Right lung (tissue), 10 donors: ENCODE measurements at places on chromosomes 1 and 21. TPM values are rescaled to one million over a fixed set of nuclear protein-coding genes. Genes with fewer than 3 reads are reported as not detected.

The PLCH2 gene
- polyA plus RNA-seq, result 2.7 TPM

The PDC gene
- 0.45 TPM for polyA plus RNA-seq

DNA sequence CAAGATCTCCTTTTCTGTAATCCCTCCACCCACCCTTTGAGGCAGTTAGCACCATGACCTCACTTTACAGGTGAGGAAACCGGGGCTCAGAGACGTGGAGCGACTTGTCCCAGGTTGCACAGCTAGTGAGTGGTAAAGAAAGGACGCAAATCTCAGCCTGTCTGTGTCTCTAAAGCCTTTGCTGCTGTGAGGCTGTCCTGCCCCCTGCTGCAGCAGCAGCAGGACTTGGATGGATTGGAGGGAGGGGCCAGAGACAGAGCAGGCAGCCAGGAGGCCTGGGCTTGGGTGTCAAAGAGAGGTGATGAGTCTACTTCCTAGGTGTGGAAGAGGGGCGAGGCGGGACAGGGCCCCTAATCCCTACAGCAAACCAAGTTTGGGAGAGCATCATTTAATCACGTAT is 69.6 kb downstream of the PTPRU start:
- no peak for DNase-seq

GRCh38 chr1:228155596-228156514 is 6.1 kb downstream of the GJC2 start:
- no peak for DNase-seq

DNA sequence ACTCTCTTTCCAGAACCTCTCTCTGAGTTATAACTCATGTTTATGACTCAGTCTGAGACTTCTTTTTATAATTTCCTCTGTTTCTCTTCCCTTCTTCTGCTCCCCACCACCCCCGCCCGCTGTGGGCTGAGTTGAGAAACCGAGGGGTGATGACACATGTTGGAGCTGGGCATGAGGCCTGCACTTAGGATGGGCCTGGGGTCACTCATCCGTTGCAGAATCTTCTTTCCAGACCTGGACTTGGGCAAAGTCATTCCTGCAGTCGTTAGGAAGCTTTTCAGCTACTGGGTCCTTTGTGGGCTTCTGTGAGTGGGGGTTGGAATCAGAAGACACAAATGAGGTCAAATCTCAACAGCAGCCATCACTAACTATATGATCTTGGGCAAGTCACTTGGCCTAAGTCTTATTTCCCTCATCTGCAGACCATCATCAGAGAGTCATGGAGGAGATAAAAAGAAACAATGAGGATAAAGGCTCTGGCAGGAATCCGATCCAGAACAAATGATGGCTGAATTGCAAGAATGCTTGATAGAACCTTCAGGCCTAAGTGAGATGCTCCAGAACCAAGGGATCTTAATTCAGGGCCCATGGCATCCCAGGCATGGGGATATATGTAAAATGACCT is 53.4 kb downstream of the RPS6KA1 start:
- no peak for DNase-seq

DNA sequence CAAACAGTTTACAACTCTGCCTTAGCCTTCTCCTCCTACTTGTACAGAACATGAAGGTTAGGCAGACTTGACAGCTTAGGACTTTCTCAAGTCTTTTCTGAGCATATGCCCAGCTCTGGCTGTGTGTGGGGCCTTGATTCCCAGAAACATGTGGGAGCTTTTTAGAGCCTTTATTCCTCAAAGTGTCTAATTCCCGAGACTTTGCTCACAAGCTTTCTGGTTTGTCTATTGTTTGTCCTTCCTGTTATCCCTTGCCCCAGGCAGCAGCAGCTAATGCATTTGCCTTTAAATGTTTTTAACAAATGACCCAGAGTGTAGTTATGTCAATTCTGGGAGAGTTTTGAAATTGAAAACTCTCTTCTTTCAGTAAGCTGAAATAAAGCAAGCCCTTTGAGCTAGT is 29.2 kb downstream of the ST7L start:
- DNase-seq, result no peak

DNA sequence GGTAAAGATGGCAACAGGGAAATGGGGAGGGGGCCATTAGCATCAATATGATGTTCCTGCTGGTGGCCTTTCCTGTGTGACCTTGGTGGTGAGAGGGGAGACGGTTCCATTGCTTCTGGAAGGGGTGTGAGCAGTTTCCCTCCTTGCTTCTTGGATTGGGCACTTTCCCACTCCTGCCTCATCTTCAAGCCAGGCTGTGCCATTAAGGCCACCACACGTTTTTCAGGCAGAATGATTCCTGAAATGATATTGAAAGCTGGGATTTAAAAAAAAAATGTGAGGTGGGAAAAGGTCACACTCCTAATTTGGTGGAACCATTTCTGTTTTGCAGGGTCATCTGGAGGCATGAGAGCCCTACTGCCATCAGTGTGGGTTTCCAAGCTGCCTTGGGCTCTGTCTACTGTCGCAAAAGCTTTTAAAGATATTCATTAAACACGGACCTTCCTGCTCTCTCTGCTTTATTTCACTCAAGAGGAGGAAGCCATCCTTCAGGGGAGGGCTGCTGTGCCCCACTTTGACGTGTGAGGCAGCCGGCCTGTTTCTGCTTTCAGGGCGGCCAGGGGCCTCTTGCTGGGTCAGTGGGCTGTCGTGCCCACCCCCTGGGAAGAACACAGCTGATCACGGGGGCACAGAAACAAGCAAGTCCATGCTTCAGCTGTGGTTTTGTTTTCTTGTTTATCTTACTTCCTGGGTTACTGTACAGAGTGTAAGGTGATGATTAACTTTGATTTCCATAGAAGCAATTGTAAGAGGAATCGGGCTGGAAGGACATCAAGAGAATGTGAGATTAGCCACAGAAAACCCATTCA is 8.0 kb downstream of the RIIAD1 start:
- DNase-seq, result no peak

DNA sequence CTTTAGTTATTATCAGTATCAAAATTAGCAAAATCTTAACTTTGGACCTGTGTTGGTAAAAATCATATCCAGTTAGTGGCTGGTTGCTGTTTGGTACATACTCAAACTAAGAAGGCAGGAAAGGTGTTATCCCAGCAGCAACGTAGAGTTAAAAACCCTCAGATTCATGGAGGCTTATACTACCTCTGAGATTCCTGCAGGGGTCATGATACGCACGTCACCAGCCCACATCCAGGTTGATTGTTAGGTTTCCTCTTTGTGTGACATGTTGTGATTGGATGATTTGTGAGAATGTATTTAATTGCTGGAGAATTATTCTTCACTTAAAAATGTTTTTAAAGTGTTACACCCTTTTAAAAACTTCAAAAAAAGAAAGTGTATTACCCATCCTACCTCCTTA is 423.3 kb upstream of the ADGRL2 start:
- no peak for DNase-seq
